ENCODE measurements at places on chromosomes 2 and 18.

DNA sequence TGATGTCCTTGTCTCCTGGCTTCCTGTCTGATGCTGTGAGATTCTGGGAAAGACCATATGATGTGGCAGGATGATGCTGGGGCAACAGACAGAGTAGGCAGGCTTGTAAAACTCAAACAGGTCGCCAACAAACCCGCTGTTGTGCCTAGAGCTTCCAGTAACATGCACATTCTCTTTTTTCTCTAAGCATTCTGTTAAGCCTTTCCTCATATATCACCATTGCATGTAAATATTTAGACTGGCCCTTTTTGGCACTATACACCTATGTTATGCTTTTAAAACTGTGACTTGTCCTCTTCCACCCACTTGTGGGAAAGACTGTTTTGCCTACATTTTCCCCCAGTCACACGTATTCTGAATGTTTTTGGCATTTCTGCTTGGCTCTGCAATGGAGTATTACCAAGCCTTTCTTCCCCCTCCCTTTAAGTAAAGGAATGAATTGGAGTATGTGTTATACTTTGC lies 250.4 kb upstream of the TANK start:
- no peak for DNase-seq

GRCh38 chr2:1858733-1859132 lies 114.4 kb upstream of the PXDN start:
- DNase-seq: no peak

GRCh38 chr2:205494537-205495235 lies 187.6 kb upstream of the NRP2 start:
- no peak for DNase-seq

DNA sequence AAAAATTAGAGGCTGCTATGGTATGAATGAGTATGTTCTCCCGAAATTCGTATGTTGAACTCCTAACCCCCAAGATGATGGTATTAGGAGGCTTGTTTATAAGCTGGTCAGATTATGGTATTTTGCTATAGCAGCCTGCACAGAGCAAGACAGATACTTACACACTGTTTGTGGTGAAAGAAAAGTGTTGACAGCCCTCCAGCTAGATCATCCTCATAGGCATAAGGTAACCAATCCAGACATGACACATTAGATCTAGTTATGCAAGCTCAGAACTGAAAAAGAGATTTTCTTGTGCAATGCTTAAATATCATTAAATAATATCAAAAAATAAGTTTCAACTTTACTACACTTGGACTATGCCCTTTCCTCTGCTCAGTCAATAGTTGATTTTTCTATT lies 107.1 kb downstream of the ABCA12 start:
- DNase-seq: no peak

DNA sequence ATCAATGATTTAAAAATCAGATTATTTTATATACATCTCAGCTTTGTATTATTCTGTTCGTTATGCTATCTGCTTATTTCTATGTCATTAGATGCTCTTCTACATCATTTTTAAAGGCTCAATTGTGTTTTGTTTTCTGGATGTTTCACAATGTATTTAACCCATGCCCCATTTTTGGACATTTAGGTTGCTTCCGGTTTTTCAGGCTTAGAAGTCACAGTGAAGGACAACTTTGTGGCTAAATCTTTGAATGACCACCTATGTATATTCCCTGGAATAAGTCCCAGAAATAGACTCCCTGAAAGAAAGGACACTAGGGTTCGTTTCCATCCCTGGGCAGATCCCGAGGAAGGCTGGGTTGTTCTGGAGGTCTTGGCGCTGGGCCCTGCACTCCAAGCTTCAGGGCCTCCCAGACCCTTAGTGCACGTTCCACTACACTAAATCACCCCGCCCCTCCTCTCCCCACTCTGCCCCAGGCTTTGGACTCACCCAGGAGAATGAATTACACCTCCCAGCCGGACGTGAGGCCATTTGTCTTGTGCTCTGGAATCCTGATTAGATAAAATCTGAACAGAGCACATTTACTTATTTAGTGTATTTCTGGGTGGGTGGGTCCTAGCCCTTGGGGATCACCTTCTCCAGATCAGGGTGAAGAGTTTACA lies 188.2 kb downstream of the ZFP36L2 start:
- no peak for DNase-seq

GRCh38 chr2:45014016-45014702 lies 4.9 kb upstream of the SIX2 start:
- no peak for DNase-seq

GRCh38 chr2:207955456-207955855 lies 69.9 kb downstream of the PLEKHM3 start:
- no peak for DNase-seq

GRCh38 chr2:63189026-63189425 lies 138.4 kb downstream of the OTX1 start:
- DNase-seq: peak; percentile 4

- no peak for DNase-seq
Observed at GRCh38 chr2:185388226-185388625, 350.4 kb upstream of the FSIP2 start.

DNA sequence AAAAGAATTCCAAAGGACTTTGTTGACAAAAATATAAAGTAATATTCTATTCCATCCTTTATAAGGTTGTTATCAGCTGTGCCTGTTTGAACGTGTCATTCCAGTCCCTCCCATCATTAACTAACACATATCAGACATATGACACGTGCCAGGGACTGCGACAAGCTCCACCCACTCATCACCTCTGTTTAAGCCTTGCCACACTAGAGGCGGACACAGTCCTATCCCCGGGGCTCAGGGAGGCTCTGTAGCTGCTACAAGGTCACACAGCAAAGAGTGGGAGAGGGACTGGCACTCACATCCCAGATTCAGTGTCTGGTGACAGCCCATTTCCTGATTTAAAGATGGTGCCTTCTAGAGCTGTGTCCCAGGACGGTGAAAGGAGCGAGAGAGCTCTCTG lies 30.0 kb downstream of the TBC1D8 start:
- no peak for DNase-seq

DNA sequence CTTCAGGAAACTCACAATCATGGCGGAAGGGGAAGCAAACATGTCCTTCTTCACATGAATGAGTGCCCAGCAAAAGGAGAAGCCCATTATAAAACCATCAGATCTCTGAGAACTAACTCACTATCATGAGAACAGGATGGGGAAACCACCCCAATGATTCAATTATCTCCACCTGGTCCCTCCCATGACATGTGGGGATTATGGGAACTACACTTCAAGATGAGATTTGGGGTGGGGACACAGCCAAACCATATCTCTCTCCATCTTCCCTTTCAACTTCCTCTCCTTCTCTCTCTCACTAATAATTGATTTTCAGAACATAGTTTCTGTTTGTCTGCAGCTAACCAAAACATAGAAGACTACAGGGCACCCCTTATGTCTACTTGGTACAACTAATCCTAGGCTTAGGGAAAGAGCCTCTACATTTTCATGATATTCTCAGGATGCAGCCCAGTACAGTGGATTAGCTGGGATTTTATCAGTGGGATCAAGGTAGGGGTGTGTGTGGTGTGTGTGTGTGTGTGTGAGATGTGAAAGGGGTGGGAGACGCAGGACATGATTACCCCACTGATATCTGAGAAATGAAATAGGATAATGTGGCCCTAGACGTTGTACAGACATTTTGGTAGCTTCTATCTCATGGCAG lies 2.8 kb upstream of the ATF2 start:
- DNase-seq: no peak

- no peak for DNase-seq
Observed at GRCh38 chr2:169928463-169928864, 101.2 kb downstream of the UBR3 start.

DNA sequence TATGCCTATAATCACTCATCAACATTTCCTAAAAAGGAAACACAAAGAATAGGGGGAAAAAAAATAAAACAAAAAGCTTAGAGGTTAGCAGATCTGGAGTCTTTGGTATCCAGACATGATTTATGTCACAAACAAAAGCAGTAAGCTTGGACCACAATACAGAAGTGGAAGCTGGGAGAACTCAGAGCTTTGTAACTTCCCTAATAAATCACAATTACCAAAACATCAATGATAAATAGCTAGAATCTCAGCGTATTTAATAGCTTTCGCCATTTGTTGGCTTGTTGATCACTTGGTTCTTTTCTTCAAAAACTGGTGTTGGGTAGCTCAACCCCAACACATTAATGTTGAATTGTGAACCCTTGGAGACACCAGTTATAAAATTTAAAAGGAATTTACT lies 392.5 kb downstream of the IRS1 start:
- no peak for DNase-seq

GRCh38 chr2:233075966-233076339 lies 15.8 kb downstream of the INPP5D start:
- no peak for DNase-seq

DNA sequence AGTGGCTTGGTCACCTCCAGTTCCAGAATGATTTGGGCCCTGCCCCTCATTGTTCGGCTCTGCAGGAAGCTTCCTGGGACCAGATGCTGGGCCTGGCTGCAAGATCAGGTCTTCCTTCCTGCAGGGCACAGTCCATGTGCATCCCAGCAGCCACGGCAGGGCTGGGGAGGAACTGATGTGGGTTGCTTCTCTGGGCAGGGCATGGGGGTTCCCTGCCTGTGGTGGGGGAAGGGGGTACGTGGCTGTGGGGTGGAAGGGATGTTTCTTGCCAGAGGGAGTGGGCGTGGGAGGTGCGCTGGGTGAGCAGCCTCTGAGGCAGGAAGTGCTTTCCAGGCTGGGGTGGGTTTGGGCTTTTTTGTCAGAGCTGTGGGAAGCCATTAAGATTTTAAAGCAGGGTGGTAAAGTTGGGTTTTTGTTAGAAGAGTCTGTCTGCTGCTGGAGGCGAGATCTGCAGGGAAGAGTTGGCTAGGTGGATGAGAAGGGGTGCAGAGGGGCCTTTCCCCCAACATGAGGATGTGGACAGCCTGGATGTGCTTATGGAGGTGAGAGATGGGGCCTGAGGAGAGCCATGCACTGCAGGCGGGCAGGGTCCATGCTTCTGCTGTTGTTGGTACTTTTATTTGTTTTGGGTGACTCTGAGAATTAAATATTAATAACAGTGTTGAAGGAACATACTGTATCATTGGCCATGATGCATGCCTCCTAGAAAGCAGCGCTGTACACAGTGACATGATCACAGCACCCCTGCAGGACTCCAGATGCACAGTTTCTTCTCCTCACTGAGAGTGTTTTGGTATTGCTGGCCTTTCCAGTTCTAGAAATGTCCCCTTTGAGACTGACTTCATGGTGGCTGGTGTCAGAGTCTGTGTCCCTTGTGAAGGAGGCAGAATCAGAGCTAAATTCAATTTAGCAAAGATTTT lies 45.3 kb downstream of the DGKD start:
- DNase-seq: no peak

DNA sequence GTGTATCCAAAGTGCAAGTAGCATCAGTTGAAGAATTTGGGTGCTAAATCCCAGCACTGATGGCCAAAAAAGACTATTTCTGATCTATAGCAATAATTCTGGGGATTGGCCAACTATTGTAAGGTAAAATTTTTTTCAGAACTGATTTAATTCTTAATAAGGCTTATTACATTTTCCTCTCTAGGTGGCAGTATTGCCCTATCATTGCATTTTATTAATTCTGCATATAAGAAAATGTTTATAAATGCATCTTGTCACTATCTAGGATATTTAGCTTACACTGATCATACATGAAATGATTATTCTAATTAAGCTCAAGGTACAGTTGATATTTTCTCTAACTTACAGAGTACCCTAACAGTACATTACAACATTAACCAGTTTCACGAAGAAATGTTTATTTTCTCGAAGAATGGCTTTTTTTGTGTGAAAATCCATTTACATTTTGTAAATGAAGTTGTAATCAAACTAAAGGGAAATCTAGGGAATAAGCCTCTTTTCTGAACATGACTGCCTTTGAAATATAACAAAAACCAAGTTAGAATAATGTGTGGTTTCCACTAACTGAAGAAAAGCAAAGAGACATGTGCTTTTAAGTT lies 11.0 kb downstream of the TTN start:
- DNase-seq: no peak

- DNase-seq: no peak
Observed at GRCh38 chr2:28689771-28690170, 61.9 kb upstream of the PPP1CB start.

- no peak for DNase-seq
Observed at GRCh38 chr18:31042406-31043181, at the start of gene DSC3. Gene DSC3 (minus strand): TSS chr18:31042742. CDS start chr18:31042660, 82 bp downstream.

GRCh38 chr2:148987286-148987685 lies 51.2 kb upstream of the LYPD6B start:
- DNase-seq: no peak

GRCh38 chr2:42724886-42725285 lies 39.0 kb downstream of the OXER1 start:
- DNase-seq: no peak

DNA sequence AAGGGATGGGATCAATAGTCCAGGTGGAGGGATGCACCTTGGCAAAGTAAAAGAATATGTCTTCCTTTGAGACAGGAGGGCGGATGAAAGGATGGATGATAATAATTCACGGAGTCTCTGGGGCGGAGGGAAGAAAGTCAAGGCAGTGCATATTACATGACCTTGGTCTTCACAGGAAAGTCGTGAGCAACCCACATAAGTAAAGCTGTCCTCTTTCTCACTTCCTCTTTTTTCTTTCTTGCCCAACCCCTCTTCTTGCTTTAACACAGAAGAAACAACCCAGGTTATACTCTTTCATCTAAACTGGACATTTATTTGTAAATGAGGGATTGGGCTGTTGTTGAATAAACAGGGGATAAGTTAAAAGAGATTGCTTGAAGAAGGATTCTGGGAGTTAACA lies 168.7 kb upstream of the SKOR2 start:
- no peak for DNase-seq

DNA sequence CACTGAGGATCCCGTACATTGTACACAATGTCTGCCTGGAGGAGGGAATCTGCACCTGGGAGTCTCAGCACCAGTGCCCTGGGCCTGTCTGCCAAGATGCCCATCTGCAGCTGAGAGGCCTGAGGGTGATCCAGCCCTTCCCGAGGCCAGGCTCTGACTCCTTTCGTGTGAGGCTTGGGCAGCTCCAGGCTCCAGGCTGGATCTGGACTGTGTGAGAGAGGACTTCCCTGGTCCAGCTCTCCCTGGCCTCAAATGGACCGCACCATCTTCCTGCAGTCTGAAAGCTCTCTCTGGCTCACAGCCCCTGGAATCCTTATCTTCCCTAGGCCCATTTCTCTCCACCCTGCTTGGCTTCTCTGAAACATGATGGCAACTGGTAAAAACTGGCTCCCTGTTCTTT lies 324.6 kb downstream of the DYSF start:
- DNase-seq: no peak

- no peak for DNase-seq
Observed at GRCh38 chr2:46776687-46777327, 138.8 kb downstream of the MCFD2 start.

GRCh38 chr2:88247531-88247930 lies 77.4 kb downstream of the THNSL2 start:
- no peak for DNase-seq

All from substantia nigra (tissue), 51 donors.